ENCODE measurements at places on chromosomes 1 and 21. TPM values are rescaled to one million over a fixed set of nuclear protein-coding genes. Genes with fewer than 3 reads are reported as not detected.

PRELP gene
- not detected for total RNA-seq

ELOVL1 gene
- total RNA-seq = 67.8 TPM

RAB42 gene
- 5.2 TPM for total RNA-seq

CSMD2 gene
- 0.19 TPM for total RNA-seq

BRDT gene
- not detected for total RNA-seq

PPIAL4G gene
- not detected for total RNA-seq

C1QTNF12 gene
- 0.57 TPM for total RNA-seq

CASQ2 gene
- not detected for total RNA-seq

TSSK3 gene
- 0.13 TPM for total RNA-seq

GPN2 gene
- 12.5 TPM for total RNA-seq

FAM72B gene
- 2.3 TPM for total RNA-seq

All from bladder microvascular endothelial cell (primary cell).